ENCODE measurements at places on chromosomes 11 and 22.

- H3K27ac ChIP-seq: no peak overlapping the region
- H3K4me3 ChIP-seq: no peak overlapping the region
- no peak for DNase-seq
- H3K27me3 ChIP-seq: no peaks in the 10 kb centered on the region
- H3K36me3 ChIP-seq: no peaks in the 10 kb centered on the region
These were observed 130.7 kb downstream of the SNX19 start for GRCh38 chr11:130785380-130786116.

DNA sequence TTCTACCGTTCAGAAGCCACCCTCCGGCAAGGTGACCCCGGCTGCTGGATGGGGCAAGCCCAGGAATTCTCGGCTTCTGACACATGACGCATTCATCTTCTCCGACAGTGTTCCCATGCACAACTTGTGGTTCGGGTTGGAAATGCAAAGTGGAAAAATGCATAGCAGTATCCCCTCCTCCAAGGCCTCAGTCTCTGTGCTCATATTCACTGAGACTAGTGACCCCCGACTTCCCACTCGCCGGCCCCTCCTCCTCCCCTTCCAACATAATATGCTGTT, 70.0 kb upstream of the NTM start:
- no peak for DNase-seq
- peaks cover 4% of the 10 kb centered on the region for H3K27me3 ChIP-seq
- H3K27ac ChIP-seq: no peak overlapping the region
- H3K4me1 ChIP-seq: no peaks in the 10 kb centered on the region
- H3K4me3 ChIP-seq: no peak overlapping the region
- no peaks in the 10 kb centered on the region for H3K36me3 ChIP-seq

DNA sequence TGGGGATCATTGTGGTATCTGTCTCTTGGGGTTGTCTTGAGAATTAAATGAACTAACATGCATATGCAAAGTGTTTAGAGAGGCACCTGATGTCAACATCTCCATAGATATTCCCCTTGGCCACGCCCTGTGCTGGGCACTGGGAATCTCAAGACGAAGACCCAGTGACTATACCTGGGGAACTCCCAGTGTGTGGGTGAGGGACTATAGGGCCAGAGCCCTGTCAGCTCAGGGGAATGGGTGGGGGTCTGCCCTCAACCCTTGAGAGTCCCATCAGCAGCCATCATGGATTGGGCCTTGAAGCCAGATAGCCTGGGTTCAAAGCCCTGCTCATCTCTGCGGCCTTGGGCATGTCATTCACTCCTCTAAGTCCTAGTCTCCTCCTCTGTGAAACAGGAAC, 21.6 kb upstream of the LMO1 start:
- H3K4me1 ChIP-seq: no peaks in the 10 kb centered on the region
- H3K36me3 ChIP-seq: no peaks in the 10 kb centered on the region
- no peak for DNase-seq
- H3K4me3 ChIP-seq: no peak overlapping the region
- peaks cover 11% of the 10 kb centered on the region for H3K27me3 ChIP-seq

- no peaks in the 10 kb centered on the region for H3K4me1 ChIP-seq
- no peak overlapping the region for H3K4me3 ChIP-seq
- no peaks in the 10 kb centered on the region for H3K36me3 ChIP-seq
These were observed 205.5 kb downstream of the CCT8L2 start for GRCh38 chr22:16387088-16387487.

GRCh38 chr11:31449040-31449439, 60.4 kb downstream of the IMMP1L start:
- DNase-seq: no peak
- peaks cover 2% of the 10 kb centered on the region for H3K4me1 ChIP-seq
- no peaks in the 10 kb centered on the region for H3K27me3 ChIP-seq
- H3K27ac ChIP-seq: no peak overlapping the region
- H3K36me3 ChIP-seq: peaks cover 28% of the 10 kb centered on the region

DNA sequence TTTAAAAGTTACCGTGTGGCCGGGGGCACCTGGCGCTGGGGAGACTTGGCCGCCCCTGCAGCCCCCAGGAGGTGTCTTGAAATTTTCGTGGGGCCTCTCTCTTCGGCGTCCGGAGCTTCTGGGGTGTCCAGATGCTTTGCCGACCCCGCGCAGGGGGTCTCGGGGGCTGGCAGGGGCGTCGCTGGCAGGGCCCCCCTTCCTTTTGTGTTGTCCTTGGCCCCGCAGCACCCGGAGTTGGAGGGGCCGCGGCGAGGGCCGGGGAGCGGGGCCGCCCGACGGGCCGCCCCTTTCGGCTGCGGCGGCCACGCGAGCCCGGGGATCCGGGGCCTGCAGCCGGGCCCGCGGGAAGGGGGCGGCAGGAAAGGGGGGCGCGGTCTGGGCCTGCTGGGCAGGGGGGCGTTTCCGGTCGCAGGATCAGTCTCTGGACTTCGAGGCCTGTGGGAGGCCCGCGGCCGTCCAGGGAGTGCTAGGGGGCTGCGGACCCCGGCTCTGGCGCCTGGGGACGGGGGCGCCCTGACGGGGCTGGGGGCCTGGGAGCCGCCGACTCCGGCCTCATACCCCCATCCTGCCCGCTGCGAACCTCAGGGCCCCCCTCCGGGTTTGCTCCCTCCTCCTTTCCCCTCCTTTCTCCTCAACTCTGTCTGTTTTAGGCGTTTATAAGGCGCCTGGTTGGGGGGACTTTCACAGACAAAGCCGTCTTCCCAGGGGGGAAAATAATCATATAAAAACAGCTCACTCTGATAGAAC, 869 bp downstream of the ZC3H7B start:
- peaks cover 3% of the 10 kb centered on the region for H3K36me3 ChIP-seq
- H3K27ac ChIP-seq: peak overlapping the region; percentile 74
- peak overlapping the region; percentile 71 for H3K4me3 ChIP-seq
- no peak for DNase-seq

GRCh38 chr11:1276041-1276790, 33.2 kb downstream of the TOLLIP start:
- DNase-seq: no peak
- H3K27ac ChIP-seq: no peak overlapping the region
- H3K36me3 ChIP-seq: peaks cover 5% of the 10 kb centered on the region
- no peak overlapping the region for H3K4me3 ChIP-seq
- no peaks in the 10 kb centered on the region for H3K27me3 ChIP-seq

DNA sequence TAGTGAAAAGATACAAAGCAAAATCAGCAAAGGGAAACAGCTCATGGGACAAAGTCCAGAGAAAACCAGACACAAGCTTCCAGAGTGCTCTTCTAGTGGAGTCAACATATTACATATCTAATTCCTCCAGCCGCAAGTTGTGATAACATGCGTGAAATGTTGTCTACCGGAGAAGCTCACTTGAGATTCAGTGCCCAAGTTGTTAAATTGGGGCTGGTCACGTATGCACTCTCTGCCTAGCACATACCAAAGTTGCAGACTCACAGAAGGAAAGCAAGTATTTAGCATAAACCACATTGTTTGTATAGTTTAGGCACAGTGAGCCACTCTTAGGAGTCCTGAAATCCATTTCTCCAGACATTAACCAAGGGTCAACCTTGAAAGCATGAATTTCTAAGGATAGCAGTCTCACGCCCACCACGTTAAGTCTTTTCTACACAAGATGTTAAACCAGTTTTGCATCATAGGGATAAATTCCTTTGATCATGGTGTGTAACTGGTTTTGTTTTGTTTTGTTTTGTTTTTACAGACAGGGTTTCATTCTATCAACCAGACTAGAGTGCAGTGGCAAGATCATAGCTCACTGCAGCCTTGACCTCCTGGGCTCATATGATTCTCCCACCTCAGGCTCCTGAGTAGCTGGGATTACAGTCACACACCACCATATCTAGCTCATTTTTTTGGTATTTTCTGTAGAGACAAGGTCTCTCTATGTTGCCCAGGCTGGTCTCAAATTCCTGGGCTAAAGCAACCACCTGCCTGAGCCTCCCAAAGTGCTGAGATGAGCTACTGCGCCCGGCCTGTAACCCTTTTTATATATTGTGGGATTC, 39.5 kb upstream of the EP300 start:
- H3K27me3 ChIP-seq: no peaks in the 10 kb centered on the region
- H3K36me3 ChIP-seq: no peaks in the 10 kb centered on the region
- DNase-seq: no peak
- peaks cover 16% of the 10 kb centered on the region for H3K4me1 ChIP-seq
- H3K4me3 ChIP-seq: no peak overlapping the region

GRCh38 chr11:1925373-1926155, 6.1 kb downstream of the TNNT3 start:
- H3K4me3 ChIP-seq: no peak overlapping the region
- DNase-seq: no peak
- peaks cover 4% of the 10 kb centered on the region for H3K4me1 ChIP-seq
- no peaks in the 10 kb centered on the region for H3K36me3 ChIP-seq
- no peak overlapping the region for H3K27ac ChIP-seq
- H3K27me3 ChIP-seq: no peaks in the 10 kb centered on the region

Measured in T-helper 2 cell treated with Interferon-gamma antibody and Interleukin-4, amounts not matched to agents 5 μg/mL and 100 μg/mL, for 36 hours (primary cell).